IMR-90 (cell line): ENCODE measurements at places on chromosomes 2 and 18. TPM values are rescaled to one million over a fixed set of nuclear protein-coding genes. Genes with fewer than 3 reads are reported as not detected.

DNA sequence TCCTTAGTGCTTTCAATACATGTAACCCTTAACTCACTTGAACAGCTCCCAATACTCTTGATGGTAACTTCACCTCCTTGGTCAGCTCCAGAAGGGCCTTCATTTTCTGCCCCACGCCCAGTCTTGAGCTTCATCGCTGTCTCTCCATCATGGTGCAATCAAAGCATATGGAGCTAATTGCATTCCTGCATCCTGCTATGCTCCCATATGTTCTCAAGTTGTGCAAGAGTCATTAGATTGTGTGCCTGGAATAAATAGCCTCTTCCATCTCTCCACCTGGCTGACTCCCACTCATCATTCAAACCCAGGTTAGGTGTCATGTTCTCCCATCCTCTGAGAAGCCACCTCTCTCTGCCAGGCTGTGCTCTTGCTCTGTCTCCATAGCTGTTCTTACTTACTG lies 364.5 kb upstream of the RGPD4 start:
- DNase-seq = no peak

GRCh38 chr2:63776382-63776781 lies 65.3 kb upstream of the UGP2 start:
- DNase-seq = no peak

DNA sequence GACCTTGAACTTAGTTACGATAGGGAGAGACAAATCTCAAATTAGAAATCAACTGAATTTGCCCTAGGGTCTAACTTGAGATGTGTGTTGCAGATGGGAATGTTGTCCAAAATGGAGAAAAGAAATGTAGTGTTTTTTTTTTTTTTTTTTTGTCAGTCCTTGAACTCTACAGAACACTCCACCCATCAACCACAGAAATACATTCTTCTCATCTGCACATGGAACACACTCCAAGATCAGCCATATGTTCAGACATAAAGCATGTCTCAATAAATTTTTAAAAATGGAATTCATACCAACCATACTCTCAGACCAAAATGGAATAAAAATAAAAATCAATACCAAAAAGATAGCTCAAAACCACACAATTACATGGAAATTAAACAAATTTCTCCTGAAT lies 526.5 kb downstream of the FBXO15 start:
- no peak for DNase-seq

DNA sequence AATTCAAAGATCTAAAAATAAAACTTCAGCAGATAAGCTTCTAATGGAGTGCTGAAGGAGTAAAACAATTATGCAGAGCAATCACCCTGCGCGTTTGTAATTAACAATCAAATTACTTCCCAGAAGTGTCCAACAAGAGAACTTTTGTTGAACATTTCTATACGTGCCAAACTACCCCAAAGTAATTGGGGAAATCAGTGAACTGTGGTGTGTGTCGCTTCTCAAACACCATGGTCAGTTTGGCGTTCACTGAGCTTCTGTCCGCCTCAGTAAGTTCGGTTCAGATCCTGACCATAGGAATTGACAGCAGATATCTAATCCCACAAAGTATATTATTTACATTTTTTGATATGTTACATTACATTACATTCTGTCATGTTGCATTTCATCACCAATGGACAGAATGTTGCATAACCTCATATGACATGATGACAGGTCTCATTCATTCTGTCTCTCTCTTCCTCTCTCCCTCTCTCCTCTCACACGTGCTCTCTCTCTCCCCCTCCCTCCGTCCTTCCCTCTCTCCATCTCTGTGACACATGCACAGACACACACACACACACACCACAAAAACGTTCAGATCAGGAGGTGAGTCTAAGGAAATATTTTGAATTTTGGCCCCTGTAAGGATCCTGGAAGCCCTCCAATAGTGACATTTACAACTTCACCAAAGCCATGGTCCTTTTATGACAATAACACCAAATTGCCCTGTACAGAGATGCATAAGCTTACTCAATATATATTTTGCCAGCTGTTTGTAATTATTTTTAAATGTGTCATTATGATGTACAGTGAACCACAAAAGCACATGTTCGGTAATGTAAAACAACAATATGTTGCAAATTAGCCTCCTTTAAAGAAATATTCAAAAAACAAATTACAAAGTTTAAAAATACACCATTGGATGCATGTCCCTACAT lies 269.2 kb downstream of the FIGN start:
- DNase-seq = no peak

Gene LOXL3
- total RNA-seq = 14.2 and 17.9 TPM in 2 replicates

Gene ZNF512
- 32.2 and 56.5 TPM in 2 replicates for total RNA-seq
